ENCODE measurements at places on chromosomes 1 and 21. TPM values are rescaled to one million over a fixed set of nuclear protein-coding genes. Genes with fewer than 3 reads are reported as not detected.

- peak; percentile 33 for ATAC-seq
Observed at GRCh38 chr1:201551877-201552731, 13.2 kb downstream of the NAV1 start.

GRCh38 chr1:179506199-179506598, 69.5 kb downstream of the NPHS2 start:
- ATAC-seq, result no peak

DNA sequence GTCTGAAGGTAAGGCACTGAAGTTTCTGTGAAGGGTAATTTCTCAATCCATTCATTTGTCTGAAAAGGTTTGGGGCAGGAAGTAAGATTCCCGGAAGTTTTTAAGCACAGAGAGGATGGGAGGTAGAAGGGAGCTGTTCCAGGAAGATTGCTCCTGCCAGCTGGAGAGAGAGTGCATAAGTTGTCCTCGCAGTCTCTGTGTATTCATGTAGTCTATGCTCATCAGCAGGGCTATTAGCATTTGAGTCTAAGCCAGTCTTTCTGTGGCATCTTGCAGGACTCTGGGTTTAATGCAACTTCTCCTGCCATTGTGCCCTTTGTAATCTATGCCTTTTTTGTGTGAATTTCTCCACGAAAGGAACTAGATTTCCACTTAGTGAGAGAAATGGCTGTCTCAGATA, 140.8 kb upstream of the FGGY start:
- ATAC-seq, result no peak

The EPHA8 gene
- total RNA-seq, result not detected

- no peak for ATAC-seq
Observed at GRCh38 chr1:214990619-214991018, 91.9 kb upstream of the KCNK2 start.

- no peak for ATAC-seq
Observed at GRCh38 chr1:199101139-199101538, 462.3 kb downstream of the PTPRC start.

All from gastroesophageal sphincter (tissue), 4 donors.